NCI-H187 treated with DMSO at 0.1 percent for 48 hours (cell line): ENCODE measurements at places on chromosomes 5 and 9.

- DNase-seq = no peak
Measured at GRCh38 chr9:88922091-88922490, 69.2 kb upstream of the S1PR3 start.

- no peak for DNase-seq
Measured at GRCh38 chr5:6539060-6539459, 90.4 kb downstream of the UBE2QL1 start.

DNA sequence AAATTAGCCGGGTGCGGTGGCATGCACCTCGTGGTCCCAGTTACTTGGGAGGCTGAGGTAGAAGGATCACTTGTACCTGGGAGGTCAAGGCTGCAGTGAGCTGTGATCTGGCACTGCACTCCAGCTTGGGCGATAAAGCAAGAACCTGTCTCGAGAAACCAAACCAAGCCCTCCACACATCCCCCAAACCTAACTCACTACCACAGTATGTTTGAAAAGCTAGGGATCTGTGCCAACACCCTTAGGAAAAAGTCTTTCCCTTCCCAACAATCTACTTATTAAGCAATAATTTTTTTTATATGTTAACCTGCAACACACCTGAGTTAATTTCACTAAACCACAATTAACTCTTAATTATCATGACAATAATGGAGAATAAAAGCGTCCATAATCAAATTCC is 2.2 kb downstream of the UBTD2 start:
- DNase-seq = no peak

- DNase-seq = no peak
Measured at GRCh38 chr9:136584934-136585333, 39.1 kb upstream of the NOTCH1 start.

DNA sequence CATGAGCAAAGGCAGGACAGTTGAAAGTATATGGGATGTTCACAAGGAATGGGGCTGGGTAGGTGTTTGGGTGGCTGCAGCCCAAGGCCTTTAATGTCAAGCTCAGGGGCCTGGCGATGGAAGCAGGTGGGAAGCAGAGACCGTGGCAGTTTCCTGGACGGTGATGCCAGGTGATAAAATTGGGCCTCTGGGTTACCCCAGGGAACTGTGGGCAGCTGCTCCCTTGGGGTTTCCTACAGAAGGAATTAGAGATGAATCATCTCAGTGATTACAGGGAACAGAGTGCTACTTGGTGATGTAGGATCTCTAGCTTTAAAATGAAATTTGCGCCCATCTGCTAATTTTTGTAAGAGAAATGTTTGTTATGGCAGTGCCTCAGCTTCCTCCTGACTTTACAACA is 39.2 kb downstream of the TSTD2 start:
- DNase-seq = no peak

DNA sequence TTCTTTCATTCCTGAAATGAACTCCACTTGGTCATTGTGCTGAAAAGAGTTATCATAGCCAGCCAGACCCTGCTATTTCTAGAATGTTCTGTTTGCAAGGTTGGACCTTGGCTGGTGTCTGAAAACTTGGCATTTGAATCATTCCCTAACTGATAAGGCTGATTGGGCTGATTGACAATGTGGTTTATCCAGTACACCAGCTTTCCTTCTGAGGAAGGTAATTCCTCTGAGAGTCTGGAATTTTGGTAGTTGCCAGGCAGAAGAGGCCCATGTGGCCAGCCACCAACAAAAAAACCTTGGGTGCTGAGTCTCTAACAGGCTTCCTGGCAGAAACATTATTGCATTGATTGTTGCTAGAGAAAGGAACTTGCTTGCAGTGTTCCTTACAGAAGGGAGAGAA is 15.3 kb downstream of the SEC61B start:
- no peak for DNase-seq

DNA sequence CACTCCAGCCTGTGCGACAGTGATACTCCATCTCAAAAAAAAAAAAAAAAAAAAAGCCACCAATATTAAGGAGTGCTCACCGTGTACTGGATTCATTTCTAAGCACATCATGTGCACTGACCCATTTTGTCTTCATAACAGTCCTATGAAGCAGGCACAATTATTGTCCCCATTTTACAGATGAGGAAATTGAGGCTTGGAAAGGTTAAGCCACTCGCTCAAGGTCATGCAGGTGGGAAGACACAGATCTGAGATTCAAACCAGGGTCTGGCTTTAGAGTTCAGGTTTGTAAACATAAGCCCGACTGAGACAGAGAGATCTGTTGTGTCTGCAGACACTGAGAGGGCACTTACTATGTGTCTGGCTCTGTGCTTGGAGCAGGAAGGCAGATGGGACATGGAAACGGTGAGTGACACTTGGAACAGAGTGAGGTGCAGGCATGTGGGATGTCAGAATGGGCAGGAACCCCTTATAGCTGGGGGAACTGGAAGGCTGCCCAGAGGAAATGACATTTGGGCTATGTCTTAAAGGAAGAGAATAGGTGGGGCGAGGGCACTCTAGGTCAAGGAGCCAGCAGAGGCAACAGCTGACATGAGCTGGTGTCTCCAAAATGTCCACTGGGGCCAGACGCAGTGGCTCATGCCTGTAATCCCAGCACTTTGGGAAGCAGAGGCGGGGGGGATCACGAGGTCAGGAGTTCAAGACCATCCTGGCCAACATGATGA is 69.9 kb downstream of the STK10 start:
- no peak for DNase-seq

DNA sequence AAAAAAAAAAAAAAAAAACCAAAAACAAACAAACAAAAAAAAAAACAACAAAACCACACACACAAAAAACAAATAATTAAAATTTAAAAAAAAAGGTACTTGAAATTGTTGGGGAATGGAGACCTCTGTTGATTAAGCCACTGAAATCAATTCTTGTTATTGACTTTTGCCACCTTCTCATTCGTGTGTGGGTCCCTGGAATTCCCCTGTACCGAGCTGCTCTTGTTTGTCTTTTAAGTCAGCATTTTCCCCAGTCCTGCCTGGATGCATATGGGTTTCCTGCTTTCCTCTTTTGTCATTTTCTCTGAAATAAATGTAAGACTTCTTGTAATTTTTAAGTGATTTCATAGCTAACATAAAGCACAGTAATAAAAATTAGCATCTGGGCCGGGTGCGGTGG is 45.5 kb downstream of the GPBP1 start:
- DNase-seq = no peak

DNA sequence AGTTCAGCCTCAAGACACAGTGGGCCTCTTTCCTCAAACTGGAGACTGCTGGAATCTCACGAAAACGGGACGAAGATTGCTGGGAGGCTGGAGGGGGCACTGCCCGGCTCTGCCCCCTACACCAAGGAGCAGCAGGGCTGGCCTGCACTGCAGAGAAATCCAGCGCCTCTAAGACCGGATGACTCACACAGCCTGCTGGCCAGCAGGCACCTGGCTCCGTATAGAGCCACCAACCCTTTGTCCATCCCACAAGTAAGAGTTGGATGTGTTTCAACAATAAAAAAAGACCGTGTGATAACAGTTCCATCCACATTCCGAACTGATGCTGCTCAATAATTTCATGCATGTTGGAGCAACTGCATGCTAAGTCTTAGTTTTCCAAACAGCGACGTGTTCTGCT is 11.5 kb downstream of the CCDC127 start:
- DNase-seq = no peak

DNA sequence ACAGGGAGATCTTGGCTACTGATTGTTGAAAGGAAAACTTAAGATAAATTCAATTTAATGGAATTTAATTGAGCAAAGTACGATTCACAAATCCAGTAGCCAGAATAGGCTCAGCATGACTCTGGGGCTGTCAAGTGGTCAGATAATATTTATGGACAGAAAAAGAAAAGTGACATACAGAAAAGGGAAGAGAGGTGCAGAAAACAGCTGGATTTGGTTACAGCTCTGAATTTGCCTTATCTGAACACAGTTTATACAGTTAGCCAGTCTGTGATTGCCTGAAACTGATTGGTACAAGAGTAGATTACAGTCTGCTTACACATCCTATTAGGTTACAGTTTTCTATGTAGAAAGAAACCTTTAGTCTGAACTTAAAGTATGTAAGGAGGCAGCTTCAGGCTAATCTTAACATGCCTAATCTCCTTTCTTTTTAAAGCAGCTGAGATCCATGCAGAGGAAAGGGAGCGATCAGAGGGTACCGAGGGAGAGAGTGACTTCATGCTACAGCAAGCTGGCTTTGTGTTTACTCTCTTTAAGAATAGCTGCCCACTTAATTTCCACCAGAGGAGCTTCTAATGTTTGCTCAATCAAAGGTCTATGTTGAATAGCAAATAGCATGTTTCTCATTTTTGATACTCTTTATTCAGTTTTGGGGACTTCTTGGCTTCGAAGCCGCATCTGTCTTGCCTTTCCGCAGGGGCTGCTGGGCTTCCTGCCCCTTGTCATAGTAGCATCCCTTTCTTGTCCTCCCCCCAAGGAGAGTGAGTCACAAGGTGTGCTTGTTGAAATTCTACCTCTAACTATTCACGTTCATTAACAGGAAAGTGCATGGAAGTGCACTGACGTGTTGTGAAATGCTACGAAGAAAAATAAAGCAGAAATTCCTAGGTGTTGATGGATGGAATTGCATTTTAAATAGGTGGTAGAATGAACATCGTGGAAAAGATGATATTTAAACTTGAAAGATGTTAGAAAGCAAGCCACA is 761.2 kb downstream of the TAF11L14 start:
- DNase-seq = no peak

DNA sequence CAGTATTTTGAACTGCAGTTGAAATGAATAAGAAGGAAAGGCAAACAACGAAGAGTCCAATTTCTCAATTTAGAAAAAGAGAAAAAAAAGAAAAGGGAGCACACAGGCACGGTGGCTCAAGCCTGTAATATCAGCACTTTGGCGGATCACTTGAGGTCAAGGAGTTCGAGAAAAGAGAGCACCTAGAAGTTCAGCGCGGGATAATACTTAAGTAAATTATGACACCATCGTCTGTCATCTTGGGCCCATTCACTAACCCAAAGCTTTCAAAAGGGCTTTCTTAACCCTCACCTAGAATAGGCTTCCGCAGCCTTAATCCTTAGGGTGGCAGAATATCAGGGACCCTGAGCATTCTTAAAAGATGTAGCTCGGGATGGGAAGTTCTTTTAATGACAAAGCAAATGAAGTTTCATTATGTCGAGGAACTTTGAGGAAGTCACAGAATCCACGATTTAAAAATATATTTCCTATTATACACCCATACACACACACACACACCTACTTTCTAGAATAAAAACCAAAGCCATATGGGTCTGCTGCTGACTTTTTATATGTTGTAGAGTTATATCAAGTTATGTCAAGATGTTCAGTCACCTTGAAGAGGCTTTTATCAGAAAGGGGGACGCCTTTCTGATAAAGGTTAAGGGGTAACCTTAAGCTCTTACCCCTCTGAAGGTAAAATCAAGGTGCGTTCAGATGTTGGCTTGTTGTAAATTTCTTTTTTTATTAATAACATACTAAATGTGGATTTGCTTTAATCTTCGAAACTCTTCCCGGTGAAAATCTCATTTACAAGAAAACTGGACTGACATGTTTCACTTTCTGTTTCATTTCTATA is 602 bp upstream of the CD274 start:
- no peak for DNase-seq

DNA sequence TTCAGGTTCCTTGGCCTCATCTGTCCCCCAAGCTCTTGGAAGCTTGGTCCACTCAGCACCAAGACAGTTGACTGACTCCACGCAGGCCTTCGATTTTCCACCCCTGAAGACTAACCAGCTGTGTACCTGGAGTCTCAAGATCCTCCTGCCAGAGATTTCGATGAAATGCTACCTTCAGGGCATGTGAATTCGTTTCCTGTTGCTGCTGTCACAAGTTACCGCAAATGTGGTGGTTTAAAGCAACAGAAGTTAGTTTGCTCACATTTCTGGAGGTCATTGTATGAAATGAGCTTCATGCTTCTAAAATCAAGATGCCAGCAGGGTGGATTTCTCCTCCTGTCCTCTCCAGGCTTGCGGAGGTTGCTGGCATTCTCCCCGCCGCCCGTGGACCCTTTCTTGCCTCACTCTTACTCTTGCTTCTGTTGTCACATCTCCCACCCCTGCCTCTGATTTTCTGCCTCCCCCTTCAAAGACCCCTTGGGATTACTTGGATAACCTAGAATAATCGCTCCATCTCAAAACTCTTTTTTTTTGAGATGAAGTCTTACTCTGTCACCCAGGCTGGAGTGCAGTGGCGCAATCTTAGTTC is 27.6 kb upstream of the RETREG1 start:
- DNase-seq = no peak

DNA sequence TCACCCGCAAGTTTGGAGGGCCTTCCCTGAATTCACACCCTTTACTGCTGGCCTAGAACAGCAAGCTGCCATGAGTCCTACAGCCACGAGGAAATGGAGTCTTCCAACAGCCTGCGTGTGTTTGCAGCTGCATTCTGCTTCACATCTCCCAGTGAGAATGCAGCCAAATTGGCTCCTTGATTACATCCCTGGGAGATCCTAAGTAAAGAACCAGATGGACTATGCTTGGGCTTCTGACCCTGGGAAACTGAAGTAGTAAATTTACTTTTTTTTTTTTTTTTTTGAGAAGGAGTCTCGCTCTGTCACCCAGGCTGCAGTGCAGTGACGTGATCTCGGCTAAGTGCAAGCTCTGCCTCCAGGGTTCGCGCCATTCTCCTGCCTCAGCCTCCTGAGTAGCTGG is 617.0 kb upstream of the CDH18 start:
- DNase-seq = no peak

- no peak for DNase-seq
Measured at GRCh38 chr9:72474676-72475075, 46.7 kb upstream of the TMC1 start.

GRCh38 chr5:122485226-122485625 is 173.2 kb downstream of the SNCAIP start:
- no peak for DNase-seq

DNA sequence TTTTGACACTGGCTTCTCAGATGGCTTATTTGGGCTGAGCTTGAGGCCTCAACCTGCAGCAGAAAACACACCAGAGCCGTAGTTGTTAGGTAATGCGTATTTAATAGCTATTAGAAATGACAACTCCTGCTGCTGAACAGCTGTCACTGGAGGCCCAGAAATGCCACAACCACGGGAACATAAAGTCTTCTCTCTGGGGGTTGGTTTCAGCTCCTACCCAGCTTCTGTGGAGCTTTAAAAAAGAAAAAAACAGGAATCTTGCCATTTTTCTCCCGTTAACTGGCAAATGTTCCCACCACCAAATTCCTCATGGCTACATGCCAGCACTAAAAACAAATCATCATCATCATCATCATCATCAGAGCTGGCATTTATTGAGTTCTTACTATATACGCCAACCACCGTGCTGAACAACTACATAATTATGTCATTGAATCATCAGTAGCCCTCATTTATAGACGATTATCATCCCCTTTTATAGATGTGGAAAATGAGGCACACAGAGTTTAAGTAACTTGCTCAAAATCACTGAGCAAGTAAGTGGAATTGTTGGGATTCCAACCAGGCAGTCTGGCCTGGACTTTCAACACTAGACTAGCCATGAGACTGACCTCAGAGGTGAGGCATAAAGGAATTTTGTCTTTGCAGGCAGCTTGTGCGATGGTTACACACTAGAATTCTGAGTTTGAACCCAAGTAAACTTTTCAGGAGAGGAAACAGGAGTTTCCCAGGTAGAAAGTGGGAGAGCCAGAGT is 185.3 kb upstream of the WWC1 start:
- DNase-seq = no peak
